ENCODE measurements at places on chromosomes 3 and 15.

- DNase-seq = no peak
Observed at GRCh38 chr3:16290007-16290826, 25.2 kb downstream of the OXNAD1 start.

DNA sequence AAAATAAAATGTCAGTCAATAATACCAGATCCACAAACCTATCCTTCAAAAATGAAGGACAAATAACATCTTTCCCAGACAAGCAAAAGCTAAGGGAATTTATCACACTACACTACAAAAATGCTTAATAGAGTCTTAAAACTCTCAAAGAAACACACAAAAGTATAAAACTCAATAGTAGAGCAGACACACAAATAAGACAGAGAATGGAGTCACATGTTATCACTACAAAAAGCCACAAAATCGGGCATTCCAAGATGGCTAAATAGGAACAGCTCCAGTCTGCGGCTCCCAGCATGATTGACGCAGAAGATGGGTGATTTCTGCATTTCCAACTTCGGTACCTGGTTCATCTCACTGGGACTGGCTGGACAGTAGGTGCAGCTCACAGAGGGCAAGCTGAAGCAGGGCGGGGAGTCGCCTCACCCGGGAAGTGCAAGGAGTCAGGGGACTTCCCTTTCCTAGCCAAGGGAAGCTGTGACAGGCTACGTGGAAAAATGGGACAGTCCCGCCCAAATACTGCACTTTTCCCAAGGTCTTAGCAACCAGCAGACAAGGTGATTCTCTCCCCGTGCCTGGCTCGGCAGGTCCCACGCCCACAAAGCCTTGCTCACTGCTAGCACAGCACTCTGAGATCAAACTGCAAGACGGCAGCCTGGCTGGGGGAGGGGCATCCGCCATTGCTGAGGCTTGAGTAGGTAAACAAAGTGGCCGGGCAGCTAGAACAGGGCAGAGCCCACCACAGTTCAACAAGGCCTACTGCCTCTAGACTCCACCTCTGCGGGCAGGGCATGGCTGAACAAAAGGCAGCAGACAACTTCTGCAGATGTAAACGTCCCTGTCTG lies 46.3 kb downstream of the SENP7 start:
- DNase-seq = no peak

- DNase-seq = no peak
Observed at GRCh38 chr15:52080706-52081392, 31.7 kb downstream of the BCL2L10 start.

- no peak for DNase-seq
Observed at GRCh38 chr15:100879061-100879463, 569 bp upstream of the ALDH1A3 start.

- DNase-seq = no peak
Observed at GRCh38 chr15:75695220-75695619, 17.4 kb downstream of the CSPG4 start.

- DNase-seq = no peak
Observed at GRCh38 chr15:65156692-65157091, 23.1 kb upstream of the PDCD7 start.

DNA sequence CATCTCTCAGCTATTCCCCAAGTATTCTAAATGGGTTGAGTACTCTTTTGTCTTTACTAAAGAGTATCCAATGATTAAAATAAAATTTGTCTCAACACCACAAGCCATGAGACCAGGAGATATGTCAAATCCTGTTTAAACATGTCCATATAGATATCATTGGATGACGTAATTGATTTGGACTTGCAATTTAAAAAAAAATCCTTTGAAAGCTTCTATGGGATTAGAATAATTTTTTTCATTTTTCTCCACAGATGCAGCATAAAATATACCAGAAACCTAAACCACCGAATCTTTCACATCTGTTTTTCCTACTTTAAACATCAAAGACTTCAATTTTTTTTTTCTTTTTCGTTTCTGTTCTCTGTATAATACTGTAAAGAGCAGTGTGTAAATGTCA lies 1022.3 kb downstream of the EPHA3 start:
- no peak for DNase-seq

- peak; percentile 13 for DNase-seq
Observed at GRCh38 chr15:26889298-26889898, 22.5 kb downstream of the GABRA5 start.

GRCh38 chr15:89769366-89769765 lies 6.8 kb upstream of the MESP2 start:
- DNase-seq = no peak

- no peak for DNase-seq
Observed at GRCh38 chr15:61474796-61475195, 245.7 kb upstream of the RORA start.

DNA sequence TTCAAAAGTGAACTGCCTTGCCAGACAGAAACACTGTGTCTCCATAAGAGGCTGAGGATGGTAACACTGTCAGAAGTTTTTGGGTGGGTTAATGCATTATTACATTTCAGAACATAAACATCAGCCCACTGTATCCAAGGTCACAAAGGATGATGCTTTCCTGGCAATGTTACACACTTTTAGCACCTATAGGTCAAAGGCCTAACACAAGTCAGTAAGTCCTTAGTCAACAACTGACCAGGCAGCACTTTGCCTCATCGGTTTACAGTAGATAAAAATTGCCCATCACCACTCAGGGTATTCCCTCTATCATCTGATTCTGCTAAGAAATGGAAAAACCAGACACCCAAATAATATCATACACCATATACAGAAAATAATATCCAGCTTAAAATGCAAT lies 98.4 kb downstream of the CTNNB1 start:
- DNase-seq = no peak

DNA sequence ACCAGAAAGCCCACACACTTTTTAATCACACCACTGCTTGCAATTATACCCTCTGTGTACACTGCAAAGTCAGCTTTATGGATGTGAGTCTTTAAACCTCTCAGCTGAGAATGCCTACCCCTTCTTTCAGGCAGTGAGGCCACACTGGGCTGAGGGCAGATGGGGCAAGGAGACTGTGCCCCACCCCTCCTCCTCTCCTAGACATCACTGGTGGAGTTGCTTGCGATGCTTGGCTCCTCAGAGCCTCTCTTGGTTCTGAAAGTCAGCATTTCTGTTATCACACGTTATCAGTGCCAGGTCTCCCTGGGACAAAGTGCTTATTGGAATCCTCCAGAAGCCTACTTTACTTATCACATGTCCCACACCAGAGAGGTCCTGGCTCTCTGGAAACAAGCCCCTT lies 128.2 kb downstream of the ZNF621 start:
- no peak for DNase-seq

GRCh38 chr3:143974271-143975238 lies 2.9 kb downstream of the DIPK2A start:
- DNase-seq = no peak

DNA sequence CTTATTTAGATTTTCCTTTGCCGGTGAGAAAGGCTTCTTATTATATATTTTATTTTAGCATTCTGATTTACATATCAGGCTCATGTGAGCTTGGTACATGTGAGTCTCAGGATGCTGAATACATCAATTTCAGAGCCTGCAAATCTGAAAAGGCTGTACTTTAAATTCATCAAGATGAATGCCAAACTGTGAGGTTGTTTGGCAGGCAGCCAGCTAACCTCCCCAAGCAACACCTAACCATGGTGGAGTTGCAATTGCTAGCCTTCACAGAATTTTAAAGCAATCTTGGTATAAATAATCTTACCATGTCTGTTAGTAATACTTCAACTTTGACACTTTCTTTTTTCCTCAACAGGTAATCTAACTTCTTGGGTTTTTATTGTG lies 252.5 kb downstream of the CDIN1 start:
- no peak for DNase-seq

- DNase-seq = no peak
Observed at GRCh38 chr3:119601154-119601553, 3.5 kb downstream of the PLA1A start.

GRCh38 chr3:119530456-119530855 lies 29.0 kb downstream of the CD80 start:
- DNase-seq = no peak

DNA sequence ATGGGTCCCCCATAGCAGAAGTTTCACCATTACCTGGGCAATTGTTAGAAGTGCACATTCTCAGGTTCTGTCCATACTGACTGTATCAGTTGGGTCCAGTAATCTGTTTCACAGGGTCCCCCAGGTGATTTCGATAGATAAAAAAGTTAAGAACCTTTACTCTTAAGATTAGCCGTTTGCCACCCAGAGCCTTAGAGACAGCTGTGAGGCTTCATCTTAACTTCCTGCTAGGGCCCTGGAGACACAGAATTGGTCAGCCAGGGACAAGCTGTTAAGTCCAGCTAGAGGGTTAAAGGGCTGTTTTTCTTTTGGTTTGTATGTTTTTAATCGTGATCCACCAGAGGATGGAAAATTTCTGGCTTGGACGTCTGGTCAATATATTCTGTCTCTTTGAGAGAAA lies 6.7 kb downstream of the FAM162A start:
- DNase-seq = no peak

GRCh38 chr3:134039161-134039862 lies 9.6 kb upstream of the SLCO2A1 start:
- DNase-seq = no peak

- DNase-seq = no peak
Observed at GRCh38 chr15:39605146-39605545, 24.3 kb downstream of the THBS1 start.

- no peak for DNase-seq
Observed at GRCh38 chr3:143433787-143434378, 314.3 kb downstream of the CHST2 start.

GRCh38 chr15:31060429-31061140 lies 40.9 kb downstream of the TRPM1 start:
- no peak for DNase-seq

DNA sequence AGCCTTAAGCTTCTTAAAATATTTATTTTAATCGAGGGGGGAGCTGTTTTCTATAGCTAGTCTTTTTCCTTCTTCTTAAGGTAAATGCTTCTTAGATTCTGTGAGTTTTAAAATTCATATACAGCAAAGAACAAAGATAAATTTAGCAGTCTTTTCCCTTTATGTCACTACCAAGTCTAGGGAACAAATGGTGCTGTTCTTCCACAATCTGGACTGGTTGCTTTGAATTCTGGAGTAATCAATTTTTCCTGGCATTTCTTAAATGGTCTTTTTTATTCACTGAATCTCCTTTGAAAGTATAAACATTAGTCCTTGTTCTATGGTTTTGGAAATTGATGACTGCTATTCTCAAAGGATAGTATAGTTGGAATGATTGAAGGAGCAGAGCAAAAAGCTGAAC lies 82.8 kb downstream of the CHL1 start:
- DNase-seq = no peak

DNA sequence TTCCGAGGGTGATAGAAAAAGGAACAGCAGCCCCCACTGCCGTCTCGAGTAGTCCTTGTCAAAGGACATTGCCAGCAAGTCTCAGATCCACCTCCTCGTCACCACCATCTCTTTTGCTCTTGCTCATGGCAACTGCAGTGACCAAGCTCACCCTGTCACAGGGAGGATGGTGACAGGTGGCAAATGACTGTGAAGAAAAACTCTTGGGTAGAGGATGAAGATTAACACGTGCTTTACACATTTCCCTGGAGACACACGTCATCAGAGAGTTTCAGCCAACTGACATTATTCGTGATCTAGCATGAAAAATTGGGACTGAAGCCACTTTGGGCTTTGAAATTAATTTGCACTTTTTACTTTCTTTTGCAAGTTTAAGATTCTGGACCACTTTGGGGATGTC lies 174.3 kb downstream of the EBLN2 start:
- DNase-seq = no peak

DNA sequence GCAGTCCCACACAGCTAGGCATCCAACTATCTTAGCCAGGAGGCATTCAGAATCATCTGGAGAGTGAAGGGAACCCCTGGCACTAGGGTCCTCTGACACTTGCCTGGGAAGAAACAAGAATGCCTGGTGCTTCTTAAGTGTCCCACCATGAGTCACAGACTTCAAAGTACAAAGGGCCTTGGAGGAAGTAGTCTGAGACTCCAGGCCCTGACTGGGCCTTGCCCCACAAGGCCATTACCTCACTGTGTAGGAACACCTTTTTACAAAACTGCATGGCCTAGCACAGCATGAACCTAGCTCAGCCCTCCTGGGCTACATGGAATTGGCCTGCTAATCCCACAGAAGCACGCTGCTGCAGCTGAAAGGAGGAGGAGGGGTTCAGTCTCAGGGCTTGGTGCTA lies 104.5 kb upstream of the SLCO2A1 start:
- DNase-seq = no peak

DNA sequence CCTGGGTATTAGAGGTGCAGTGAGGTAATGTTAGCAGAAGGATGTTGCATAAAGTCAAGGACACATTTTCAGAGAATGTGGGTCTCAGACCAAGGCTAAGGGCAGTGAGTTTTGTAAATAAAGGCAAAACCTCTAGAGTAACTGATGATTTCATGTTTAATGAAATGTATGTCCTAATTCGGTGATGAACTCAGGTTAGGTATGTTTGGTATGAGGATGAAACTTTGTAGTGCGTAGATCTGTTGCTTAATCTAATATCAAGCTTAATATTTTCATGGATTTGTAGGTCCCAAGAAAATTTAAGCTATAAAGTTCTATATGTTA lies 3.6 kb downstream of the USP50 start:
- DNase-seq = no peak

GRCh38 chr3:135503760-135504686 lies 461.5 kb upstream of the PPP2R3A start:
- DNase-seq = peak; percentile 9

- DNase-seq = no peak
Observed at GRCh38 chr15:58086491-58086890, 21.0 kb upstream of the ALDH1A2 start.

GRCh38 chr3:171465763-171466162 lies 5.6 kb upstream of the TNIK start:
- no peak for DNase-seq

DNA sequence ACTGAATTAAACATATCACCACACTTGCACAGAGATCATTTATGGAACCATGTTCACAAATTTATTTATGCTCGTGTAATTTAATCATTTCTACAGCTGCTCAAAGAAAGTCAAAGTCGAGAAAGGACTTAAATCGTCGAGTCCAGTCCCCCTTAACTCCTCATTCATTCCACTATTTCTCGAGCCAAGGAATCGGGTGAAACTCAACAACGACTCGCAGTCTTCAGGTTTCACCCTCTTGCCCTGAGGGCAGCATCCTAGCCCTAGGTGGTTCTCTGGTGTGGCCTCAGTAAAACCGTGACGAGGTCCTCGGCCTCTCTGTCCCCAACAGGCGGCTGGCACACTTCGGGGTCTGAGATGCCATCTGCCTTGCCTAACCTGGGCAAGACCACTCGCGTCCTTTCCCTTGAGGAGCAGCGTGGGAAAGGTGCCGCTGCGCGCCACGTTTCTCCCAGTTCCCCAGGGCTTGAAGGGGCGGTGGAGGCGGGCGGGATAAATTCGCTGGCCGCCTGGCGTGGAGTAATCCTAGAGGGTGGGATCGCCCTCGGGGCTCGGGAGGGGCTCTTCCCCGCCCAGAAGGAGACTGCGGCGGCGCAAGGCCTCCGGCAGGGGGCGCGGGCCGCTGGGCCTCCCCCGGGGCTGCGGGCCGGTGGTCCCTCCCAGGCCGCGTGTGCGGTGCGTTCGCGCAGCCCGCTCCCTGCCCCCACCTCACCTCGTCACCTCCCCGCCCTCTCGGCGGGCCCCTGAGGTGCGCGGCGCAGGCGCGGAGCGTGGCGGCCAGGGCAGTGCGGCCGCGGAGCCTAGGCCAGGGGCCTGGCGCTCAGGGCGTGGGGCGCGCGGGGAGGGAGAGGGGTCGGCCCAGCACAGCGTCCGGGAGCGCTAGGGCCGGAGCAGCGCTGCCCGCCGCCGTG lies at the start of gene ZNF639:
TSS of gene ZNF639 (plus strand) at position 746 of the 911 bp plus-strand sequence. CDS start 5,263 bp downstream, outside the sequence.
- DNase-seq = peak; percentile 74

- DNase-seq = no peak
Observed at GRCh38 chr3:133535971-133536881, 37.3 kb upstream of the CDV3 start.

- no peak for DNase-seq
Observed at GRCh38 chr3:31732548-31732947, 199.8 kb downstream of the STT3B start.
